ENCODE measurements at places on chromosomes 4 and X. TPM values are rescaled to one million over a fixed set of nuclear protein-coding genes. Genes with fewer than 3 reads are reported as not detected.

- no peaks in the 10 kb centered on the region for H3K36me3 ChIP-seq
- no peak for DNase-seq
- H3K27me3 ChIP-seq: no peaks in the 10 kb centered on the region
- H3K27ac ChIP-seq: no peak overlapping the region
- H3K4me1 ChIP-seq: no peaks in the 10 kb centered on the region
- no peak overlapping the region for H3K4me3 ChIP-seq
These were observed 341.4 kb downstream of the GUCY2F start for GRCh38 chrX:109140463-109140862.

DNA sequence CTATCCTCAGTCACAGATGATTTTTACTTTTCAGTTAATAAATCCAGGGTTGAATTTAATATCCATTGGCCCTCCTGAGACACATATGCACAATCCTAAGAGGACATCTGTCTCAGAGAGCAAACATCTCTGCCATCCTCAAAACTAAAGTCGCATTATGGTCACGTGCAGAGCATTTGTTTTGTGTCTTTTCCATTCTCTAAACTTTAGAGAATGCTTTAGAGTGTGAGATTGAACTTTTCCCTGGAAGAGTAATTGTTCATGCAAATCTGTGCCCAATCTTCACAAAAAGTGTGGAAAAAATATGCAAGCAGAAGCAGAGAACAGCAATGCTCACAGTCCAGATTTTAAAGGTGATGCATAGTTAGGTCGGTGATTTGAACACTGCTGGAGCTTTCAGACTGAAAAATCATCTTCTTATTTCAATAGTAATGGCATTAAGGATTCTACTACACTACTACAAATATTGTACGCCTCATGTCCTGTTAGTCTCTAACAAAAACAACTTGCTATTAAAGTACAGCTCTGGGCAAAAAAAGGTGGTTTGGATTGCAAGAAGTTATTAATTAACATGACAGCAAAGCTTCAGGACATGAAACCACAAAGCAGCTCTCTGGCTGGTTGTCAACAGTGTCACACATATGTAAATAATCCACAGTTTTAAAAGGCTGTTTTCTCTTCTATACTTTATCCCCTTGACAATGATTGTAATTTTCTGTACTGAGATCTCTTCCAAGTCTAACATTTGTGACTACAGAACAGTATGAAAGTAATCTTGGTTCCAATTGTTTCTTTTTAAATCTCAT lies 19.9 kb downstream of the DCHS2 start:
- no peaks in the 10 kb centered on the region for H3K4me1 ChIP-seq
- no peak for DNase-seq
- no peak overlapping the region for H3K4me3 ChIP-seq
- H3K27ac ChIP-seq: no peak overlapping the region
- H3K27me3 ChIP-seq: peaks cover 3% of the 10 kb centered on the region
- no peaks in the 10 kb centered on the region for H3K36me3 ChIP-seq

GRCh38 chrX:48487362-48487798 lies 11.4 kb downstream of the FTSJ1 start:
- H3K36me3 ChIP-seq: no peaks in the 10 kb centered on the region
- DNase-seq: no peak
- no peaks in the 10 kb centered on the region for H3K4me1 ChIP-seq
- H3K4me3 ChIP-seq: no peak overlapping the region
- H3K27ac ChIP-seq: no peak overlapping the region

GRCh38 chr4:38764277-38764676 lies 18.5 kb downstream of the TLR10 start:
- no peak overlapping the region for H3K27ac ChIP-seq
- H3K36me3 ChIP-seq: no peaks in the 10 kb centered on the region
- no peak for DNase-seq
- H3K4me3 ChIP-seq: no peak overlapping the region
- H3K4me1 ChIP-seq: no peaks in the 10 kb centered on the region

DNA sequence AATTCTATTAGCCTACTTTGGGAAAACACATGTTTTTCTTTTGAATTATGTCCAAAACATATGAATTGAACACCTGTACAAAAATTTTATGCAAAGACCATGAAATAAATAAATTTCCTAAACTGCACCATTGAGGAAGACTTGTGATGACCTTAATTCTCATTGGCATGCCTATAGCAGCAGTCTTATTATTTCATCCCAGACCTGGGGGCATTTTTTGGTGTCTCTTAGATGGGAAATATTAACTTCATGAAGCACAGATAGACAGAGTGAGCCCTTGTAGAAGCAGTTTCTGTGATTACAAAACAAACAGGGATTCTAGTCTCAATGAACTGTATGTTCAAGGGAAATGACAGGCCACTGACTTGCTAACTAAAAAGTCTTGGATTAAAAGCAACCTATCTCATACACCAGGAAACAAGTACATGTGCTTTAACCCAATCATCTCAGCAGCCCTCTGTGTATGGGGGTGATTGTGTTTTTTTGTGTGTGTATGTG lies 32.0 kb upstream of the HPGD start:
- no peaks in the 10 kb centered on the region for H3K4me1 ChIP-seq
- no peak overlapping the region for H3K27ac ChIP-seq
- H3K27me3 ChIP-seq: no peaks in the 10 kb centered on the region
- no peak overlapping the region for H3K4me3 ChIP-seq
- H3K36me3 ChIP-seq: no peaks in the 10 kb centered on the region
- no peak for DNase-seq

The PRKG2 gene
- not detected for polyA plus RNA-seq

The NHSL2 gene
- 1.7 TPM for polyA plus RNA-seq

The F8A3 gene
- polyA plus RNA-seq: 1.1 TPM

The NWD2 gene
- not detected for polyA plus RNA-seq

The ADGRL3 gene
- 0.02 TPM for polyA plus RNA-seq
